CD4-positive, alpha-beta T cell treated with Interleukin-6 at 100 ng/mL for 8 hours (primary cell): ENCODE measurements at places on chromosomes 2 and 18.

DNA sequence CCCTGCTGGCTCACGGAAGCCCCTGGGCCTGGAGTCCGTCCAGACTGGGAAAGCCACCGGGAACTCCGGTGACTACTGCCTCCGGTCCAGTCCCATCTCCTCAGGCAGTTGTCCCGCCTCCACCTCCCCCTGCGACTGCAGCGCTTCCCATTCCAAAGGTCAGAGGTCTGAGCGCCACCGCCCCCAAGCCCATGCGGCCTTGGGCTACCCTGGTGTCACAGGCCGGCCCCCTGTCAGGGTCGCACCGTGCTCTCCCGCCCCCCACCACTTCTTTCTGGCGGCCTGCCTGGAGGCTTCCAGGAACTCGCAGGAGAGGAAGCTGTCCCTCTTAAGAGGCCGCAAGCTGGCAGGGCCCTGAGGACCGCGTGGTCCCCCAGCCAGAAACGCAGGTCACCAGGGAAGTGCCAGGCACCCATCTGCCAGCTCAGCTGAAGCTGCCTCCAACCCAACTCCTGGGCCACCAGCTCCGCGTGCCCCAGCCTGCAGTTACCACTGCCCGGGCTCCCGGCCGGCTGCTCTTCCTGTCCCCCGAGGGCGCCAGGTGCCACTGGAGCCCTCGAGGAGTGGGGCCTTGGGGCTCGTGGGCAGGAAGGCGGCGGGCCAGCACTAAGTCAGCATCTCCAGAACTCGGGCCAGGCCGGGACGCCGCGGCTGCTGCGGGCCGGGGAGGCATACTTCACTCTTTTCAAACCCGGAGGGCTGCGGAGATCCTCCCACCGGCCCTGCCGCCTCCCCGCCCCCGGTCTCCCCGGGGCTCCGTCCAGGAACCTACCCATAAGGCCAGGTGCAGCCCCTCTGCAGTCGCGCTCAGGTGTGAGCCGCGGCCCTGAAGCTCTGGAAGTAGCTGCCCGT, 83.3 kb upstream of the POMC start:
- DNase-seq: peak; percentile 26

DNA sequence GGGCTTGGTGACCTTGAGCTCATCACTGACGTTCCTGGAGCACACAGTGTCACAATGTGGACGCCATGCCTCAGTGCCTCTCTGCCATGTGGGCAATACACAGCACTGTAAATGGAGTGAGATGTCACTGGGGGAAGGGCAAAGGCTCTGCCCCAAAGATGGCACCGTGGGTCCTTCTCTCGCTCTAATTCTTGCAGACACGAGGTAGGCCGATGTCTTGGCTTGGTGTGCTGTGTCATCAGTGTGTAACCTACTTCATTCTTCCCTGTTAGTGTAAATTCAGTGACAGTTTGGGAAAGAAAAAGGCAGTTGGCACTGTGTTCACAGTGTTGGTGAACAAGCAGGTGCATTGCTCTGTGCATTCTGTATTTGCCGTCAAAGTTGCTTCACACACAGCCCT, 309.3 kb upstream of the MYT1L start:
- no peak for DNase-seq

DNA sequence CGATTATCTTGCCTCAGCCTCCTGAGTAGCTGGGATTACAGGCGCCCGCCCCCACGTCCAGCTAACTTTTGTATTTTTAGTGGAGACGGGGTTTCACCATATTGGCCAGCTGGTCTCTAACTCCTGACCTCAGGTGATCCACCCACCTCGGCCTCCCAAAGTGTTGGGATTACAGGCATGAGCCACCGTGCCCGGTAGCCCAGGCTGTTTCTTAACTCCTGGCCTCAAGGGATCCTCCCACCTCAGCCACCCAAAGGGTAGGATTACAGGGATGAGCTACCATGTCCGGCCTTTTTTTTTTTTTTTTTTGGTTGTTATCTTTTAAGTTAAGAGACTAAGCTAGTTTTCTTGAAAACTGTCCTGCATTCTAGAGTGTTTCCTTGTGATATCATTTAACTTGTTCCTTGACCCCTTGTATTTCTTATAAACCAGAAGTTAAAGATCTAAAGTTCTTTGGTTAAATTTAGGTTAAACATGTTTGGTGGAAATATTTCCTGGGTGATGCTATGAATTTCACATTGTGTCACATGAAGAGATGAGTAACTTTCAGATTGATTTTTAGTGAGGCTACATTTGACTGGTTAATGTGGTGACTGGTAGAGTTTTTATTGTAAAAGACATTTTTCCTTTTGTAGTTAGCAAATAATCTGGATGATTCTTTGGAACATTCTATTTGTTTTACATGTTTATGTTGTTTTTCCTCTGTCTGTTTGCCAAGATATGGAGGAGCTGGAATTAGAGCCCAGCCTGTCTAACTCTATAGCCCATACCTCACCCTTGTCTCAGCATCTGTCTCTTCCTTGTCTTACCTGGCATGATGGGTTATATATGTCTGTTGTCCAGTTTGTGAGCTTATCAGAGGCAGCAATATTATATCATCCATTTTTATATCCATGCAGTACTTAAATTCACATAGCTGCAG, 5.2 kb downstream of the NCAPH start:
- no peak for DNase-seq

DNA sequence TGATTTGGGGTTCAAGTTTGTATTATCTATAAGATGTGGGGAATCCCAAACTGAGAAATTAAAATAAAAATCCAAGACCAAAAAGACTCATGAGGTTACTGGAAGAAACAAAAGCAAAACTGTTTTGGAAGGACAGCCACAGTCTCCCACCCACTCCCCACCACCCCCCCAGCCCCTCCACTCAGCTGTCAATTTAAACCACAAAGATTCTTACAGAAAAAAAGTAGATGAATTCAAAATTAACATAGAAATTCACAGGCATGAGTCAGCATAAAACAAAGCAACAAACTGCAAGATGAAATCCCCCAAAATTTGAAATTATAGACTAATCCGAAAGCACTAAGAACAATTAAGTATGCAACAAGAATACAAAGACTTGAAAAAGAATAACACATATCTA, 12.1 kb downstream of the MAP4K3 start:
- DNase-seq: no peak

GRCh38 chr2:61363580-61363979, 107.3 kb downstream of the USP34 start:
- no peak for DNase-seq

DNA sequence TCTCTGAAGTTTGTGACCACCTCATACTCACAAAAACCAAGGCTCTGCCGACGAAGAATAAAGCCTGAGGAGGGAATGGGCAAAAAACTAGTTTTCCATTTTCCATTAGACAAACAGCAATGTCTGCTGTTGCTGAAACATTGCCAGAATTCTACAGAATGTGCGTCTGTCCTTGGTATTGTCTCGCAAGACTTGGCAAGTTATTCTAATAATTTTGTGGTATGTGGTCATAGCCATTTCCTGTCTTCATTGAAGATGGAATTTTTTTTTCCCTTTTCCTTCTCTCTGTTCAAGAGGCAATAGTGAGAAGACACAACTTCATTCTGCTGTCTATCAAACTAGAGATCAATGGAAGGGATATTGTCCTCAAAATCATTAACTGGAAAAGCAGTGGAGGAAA, 296.1 kb downstream of the RND3 start:
- DNase-seq: no peak

GRCh38 chr2:205769495-205769850, 87.2 kb downstream of the NRP2 start:
- DNase-seq: no peak

GRCh38 chr2:37343537-37344434, 644 bp upstream of the QPCT start:
- DNase-seq: no peak

- no peak for DNase-seq
Measured at GRCh38 chr2:230685178-230685577, 27.5 kb upstream of the CAB39 start.

DNA sequence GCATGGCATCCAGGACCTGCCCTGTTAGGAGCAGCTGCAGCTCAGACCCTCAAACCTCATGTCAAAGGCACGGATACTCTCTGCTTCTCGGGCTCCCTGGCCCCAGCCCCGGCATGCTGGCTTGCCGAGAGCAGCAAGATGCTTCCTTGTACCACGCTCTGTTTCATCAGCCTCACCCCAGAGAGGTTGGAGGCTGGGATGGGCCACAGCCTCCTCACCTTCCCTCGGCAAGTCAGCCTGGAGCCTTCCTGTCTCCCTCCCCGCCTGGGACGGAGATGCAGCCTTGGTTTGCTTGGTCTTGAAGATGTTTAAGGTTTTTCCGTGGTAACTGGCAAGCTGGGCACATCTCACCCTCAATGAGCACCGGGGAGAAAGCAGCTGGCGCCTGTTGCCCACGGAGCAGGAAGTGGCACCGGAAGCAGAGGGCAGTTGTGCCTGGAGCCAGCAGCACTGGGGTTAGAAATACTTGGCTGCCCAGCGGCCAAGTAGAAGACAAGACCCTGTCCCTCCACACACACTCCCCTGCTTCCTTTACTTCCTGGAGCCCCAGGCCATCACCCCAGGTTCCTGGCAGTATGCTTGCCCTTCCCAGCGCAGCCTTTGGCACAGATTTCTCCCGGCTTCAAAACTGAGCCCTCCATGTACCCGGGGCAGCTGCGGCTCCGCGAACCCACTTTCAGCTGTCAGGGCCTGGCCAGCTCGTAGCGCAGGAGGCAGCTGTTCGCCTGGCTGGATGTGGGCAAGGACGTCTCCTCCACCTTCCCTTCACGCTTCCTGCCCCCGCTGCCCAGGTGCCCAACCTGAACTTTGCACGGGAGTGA, 17.4 kb downstream of the FBLN7 start:
- DNase-seq: peak; percentile 41

DNA sequence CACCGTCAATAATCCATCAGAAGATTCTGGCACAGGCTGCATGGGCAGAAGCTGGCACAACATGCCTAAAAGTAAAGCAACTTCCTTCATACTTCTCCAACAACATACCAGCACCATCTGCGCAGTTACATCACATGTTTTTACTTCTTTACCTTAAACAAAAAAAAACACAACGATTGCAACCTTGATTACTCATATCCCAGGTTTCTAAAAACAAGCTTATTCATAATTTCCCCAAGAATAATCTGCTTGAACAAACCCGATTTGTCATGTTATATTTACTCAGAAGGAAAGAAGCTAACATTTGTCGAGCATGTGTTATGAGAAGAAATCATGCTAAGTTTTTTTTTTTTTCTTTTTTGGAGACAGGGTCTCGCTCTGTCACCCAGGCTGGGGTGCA, 54.7 kb downstream of the THADA start:
- no peak for DNase-seq

DNA sequence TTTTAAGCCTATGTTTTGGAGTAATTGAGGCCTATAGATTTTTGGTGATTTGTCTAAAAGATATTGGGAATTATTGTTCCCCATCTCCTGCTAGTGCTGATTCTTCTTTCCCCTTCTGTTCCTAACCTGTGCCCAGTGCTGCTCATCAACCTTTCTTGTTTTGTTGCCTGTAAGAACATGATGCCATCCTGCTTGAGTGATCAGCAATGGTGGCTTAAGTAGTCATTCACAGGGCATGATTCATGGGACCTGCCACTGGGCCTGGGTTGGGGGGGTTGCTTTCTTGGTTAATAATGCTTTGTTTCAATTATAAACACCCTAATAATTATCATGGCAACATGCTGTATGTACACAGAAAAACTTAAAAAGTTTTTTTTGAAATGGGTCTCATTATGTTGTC, 562.9 kb upstream of the SETBP1 start:
- no peak for DNase-seq

- DNase-seq: no peak
Measured at GRCh38 chr2:158970241-158970751, 1.9 kb downstream of the TANC1 start.

DNA sequence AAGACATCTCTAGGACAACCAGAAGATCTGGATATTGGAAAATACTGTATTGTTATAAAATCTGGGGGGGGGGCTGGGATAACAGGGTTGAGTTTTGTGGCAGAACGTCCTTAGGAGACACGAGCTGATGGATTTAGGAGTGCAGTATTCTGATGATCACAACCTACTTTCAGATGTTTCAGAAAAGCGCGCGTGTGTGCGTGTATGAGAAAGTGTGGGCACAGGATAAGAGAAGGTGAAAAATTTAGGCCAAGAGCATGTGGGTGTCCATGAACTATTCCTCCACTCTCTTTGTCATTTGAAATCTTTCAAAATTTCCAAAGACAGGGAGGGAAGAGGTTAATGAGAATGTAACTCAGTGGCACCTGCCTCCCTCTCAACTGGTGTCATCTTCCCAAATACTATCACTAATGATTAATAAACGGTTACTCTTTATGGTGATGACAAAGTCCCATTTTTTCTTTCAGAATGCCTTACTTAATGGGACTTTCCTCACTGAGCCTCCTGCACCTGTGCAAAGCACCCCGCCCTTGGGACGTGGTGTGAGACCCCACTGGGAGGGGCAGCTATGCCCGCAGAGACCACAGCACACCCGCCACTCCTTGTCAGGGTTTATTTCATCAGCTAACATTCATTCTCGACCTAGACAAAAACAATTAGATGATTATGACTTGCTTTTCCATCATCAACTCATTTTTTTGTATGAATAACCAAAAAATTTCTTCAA, 53.6 kb downstream of the HS6ST1 start:
- DNase-seq: no peak
